ENCODE measurements at places on chromosomes 6 and 20.

GRCh38 chr6:2899596-2899995 is 3.5 kb downstream of the SERPINB9 start:
- DNase-seq, result no peak

GRCh38 chr6:35360349-35361138 is 18.2 kb downstream of the PPARD start:
- no peak for DNase-seq

DNA sequence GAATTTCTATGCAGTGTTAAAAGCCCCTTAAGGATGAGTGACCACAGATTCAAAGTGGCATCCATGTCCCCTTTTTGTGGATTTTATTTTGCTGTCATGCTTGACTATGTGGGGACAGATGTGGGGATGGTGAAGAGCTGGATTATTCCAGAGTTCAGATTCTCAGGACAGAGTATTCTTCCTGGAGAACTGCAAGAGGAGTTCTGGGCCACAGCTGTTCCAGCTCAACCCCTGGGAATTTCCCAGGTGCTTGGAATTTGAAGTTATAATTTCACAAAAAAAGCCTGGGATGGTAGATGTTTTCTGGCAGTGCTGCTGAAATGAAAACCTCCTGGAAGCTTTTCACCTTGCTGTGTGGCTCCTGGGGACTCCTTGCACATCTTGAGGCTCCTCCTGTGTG is 671.8 kb upstream of the MARCKS start:
- no peak for DNase-seq

DNA sequence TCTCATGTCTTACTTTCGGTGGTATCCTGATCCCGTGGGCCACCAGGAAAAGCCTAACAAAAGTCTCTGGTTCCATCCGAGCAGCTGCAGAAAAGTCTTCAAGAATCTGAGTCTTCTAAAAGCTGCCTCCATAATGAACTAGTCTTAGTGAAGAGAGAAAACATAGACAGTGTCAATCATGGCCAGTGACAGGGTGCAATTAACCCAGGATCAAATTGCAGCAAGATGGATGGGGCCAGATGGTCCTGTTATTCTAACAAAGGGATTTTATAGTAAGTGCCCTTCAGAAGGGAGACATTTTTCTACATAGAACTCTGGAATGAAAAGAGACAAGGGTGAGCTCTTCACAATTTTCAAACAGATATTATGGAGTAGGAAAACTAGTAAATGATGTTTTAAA is 281.6 kb upstream of the ZFP64 start:
- peak; percentile 33 for DNase-seq

- DNase-seq, result peak; percentile 62
These were observed 54.2 kb upstream of the FRMD1 start for GRCh38 chr6:168133168-168133561.

DNA sequence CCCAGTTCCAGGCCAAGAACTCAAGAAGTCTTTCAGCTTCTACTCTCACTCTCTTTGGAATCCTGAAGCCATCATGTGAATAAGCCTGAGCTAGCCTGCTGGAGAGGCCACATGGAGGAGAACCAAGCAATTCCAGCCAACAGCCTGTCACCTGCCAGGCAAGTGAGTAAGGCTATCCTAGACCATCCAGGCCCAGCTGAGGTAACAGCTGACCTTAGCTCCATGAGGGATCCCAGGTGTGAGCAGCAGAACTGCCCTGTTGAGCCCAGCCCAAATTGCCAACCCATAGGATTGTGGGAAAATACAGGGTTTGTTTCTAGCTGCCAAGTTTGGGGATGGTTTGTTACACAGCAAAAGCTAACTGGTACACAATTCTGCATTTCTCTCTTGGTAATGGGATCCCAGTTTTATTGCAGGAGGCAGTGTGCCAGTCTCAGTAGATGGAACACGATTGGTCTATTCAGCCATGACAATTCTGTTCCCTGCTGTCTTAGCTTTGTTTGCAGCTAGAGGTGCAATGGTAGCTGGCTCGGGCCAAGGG is 5.5 kb downstream of the SRXN1 start:
- no peak for DNase-seq

DNA sequence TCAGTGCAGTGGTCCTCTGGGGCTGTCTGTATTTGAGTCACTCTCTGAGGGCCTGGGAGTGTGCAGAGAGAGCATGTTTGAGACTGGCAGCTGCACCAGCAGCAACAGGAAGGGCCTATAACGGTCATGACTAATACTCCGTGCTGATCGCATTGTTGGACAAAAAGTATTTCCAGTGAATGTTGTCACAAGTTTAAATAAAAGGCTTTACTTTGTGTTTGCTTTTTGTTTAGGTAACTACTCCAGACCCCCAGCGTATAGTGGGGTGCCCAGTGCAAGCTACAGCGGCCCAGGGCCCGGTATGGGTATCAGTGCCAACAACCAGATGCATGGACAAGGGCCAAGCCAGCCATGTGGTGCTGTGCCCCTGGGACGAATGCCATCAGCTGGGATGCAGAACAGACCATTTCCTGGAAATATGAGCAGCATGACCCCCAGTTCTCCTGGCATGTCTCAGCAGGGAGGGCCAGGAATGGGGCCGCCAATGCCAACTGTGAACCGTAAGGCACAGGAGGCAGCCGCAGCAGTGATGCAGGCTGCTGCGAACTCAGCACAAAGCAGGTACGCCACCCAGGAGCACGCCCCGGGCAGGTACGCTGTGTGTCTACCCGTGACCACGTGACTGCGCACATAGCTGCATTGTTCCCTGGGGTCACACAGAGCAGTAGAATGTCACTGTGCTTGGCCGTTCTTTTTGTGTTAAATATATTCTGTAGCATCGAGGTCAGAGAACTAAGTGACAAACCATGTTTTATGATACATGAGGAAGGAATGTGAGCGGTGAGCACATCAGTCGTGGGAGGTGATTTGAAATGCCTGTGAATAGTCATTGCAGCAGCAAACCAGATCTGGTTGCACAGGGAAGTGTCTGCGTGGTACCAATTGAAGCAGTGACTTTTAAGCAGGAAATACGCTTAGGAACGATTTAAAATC is 174.7 kb downstream of the TMEM242 start:
- peak; percentile 73 for DNase-seq

GRCh38 chr6:161215876-161216615 is 57.8 kb downstream of the AGPAT4 start:
- no peak for DNase-seq

DNA sequence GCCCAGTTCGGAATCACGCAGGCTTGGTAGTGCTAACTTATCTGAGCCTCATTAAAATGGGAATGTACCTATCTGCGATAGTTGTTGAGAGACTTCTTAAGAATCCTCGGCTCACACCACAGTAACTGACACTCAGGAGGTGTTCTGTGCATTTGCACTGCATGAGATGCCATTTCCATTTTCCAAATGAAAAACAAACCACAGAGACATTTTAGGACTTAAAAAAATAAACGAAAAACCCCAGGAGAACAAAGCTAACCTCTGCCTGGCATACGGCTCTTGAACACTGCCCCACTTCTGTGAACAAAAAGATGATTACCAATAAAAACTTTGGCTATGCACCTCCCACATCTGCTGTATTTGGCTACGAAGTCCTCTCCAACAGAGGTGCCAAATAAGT is 37.6 kb downstream of the BEND3 start:
- DNase-seq, result no peak

- DNase-seq, result peak; percentile 72
These were observed 537 bp downstream of the PPIL4 start for GRCh38 chr6:149545258-149545753.

GRCh38 chr20:57251949-57252348 is 14.5 kb downstream of the BMP7 start:
- DNase-seq, result no peak

DNA sequence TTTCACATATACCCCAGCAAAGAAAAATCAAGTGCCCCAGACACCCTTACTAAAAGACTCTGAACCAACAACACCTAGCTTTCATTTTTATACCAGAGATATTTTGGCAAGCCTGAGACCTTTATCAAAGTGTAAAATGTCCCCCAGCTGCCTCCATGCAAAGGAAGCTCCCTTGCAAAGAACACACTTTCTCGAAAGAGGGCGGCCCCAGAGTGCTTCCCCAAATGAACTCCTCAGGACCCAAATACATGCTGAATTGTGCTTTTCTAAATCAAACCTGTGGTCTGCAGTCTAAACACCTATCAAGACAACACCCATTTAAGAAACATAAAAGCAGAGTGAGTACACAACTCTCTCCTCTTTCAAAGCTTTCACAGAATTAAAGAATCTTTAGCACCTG is 490 bp downstream of the IPCEF1 start:
- DNase-seq, result no peak

DNA sequence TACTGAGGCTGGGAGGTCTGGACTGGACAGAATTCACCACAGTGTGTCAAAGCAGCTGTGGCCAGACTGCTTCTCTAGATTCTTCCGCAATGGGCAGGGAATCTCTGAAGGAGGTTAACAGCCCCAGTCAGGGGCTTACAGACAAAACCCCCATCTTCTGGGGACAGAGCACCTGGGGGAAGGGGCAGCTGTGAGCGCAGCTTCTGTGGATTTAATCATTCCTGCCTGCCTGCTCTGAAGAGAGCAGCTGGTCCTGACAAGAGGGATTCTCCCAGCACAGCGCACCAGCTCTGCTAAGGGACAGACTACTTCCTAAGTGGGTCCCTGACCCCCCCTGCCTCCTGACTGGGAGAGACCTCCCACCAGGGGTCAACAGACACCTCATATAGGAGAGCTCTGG is 32.5 kb upstream of the UNC93A start:
- DNase-seq, result no peak
